Stimulated activated CD4-positive, alpha-beta T cell treated with anti-CD3 and anti-CD28 coated beads, Interleukin-4, amount 100 ng/mL, for 24 hours (primary cell): ENCODE measurements at places on chromosomes 4 and X.
A peak's percentile ranks its signal among the peaks of the same experiment; 100 is the strongest.

DNA sequence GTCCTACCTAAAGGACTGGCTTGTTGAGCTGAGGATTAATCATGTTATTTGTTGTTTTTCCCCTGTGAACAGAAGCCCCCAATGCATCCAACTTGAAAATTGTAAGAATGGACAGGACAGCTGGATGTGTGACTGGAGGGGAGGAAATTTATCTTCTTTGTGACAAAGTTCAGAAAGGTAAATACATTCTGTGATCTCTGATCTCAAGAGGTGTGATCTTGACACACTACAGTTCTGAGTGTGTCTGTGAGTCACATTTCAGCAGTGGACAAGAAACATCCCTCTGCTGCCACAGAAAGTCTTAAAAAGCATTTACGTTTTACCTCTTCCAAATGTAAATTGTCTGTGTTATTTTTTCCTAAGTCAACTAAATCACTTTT lies 79.3 kb downstream of the NFKB1 start:
- no peak for DNase-seq

DNA sequence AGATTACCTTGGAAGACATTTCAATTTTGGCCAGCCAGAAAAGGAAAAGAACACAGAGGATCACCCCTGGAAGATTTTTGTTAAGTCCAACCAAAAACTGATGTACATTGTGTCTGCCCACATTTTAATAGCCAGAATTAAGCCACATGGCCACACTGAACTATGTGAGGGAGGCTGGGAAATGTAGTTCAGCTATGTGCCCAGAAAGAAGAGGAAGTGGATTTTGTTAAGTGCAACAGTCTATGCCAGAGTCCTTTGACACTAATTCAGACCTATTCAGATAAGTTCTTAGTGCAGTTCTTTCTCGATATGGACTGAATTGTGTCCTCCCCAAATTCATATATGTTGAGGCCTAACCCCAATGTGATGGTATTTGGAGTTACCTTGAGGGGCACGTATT lies 18.4 kb downstream of the PRPS1 start:
- DNase-seq: no peak

- DNase-seq: no peak
Observed at GRCh38 chr4:123613586-123614344, 217.2 kb downstream of the SPRY1 start.

DNA sequence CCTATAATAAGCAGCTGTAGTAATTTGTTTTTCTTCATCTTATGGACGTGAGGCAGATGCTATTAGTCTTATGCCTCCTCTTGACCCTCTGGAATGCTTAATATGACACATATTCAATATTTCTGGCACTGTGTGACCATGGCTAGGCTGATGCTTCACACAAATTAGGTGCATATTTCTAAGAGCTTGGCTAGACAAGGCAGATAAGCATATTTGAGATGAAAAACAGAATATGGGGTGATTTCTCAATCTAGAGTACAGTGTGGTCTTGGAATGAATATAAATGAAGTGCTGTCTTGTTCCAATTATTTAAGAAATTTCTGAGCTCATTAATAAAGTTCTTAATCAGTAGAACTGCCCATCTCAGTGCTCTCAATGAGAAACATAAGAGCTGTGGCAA lies 156.2 kb downstream of the NPNT start:
- DNase-seq: no peak

GRCh38 chr4:43234626-43235415 lies 342.3 kb downstream of the GRXCR1 start:
- DNase-seq: no peak

DNA sequence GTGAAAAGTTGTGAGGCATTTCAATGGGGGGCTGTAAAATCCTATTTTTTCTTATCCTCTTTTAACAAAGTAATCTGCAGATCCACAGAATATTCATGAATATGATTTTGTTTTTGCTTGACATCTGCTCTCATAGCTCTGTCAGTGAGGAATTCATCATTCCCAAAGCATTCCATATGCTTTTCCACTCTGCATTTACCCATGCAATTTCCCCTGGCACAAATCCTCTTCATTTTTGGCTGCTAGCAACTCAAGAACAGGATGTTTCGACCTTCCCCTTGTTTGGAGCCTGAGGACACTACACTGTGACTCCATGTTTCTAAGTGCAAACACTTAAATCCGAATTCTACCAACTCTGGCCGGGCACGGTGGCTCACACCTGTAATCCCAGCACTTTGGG lies 48.5 kb downstream of the KLHL15 start:
- DNase-seq: no peak

GRCh38 chr4:15003401-15003890 lies 1.2 kb downstream of the CPEB2 start:
- peak; percentile 60 for DNase-seq

DNA sequence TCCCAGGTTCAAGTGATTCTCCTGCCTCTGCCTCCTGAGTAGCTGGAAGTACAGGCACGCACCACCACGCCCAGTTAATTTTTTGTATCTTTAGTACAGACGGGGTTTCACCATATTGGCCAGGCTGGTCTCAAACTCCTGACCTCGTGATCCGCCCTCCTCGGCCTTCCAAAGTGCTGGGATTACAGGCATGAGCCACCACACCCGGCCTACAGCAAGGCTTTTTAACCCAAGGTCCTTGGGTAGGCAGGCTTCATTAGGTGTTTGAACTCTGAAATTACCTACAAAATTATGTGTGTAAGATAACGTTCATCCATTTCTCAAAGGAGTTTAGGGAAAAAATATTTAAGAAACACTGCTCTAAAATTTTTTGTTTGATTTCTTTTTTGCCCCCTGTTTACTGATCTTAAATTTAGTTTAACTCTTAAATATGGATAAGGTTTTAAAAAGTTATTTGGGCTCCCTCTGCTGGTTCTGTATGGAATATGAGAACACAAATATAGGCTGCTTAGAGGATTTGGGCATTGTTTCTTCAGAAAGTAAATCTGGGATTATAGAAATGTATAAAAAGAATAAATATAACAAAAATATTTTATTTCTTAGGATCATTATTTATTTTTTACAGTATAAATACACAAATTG lies 92.8 kb downstream of the CBR4 start:
- DNase-seq: no peak

GRCh38 chr4:32864713-32865351 lies 2144.7 kb downstream of the PCDH7 start:
- DNase-seq: no peak
